ENCODE measurements at places on chromosomes 1 and 21.

DNA sequence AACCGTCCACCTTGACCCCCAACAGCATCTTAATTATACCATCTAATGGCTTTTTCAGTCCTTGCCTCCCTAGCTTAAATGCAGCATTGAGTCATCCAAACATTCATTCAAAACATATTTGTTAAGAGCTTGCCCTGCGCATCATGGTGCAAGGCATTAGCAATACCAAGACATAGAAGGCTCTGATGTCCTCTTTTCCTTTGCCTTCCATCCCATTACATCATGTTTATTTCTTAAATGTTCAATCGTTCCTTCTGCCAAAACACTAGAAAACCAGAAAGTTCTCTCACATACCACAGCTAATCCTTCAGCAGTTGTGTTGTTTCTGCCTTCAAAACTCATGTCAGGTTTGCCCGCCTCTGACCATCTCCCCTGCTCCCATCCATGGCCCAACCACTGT, 29.8 kb upstream of the VTCN1 start:
- no peak for DNase-seq

- no peak for DNase-seq
Observed at GRCh38 chr1:50424045-50424883, 1.0 kb upstream of the DMRTA2 start.

GRCh38 chr1:29579821-29580425, 343.6 kb downstream of the PTPRU start:
- peak; percentile 79 for DNase-seq

- DNase-seq: peak; percentile 77
Observed at GRCh38 chr21:35208810-35209517, 159.9 kb upstream of the RUNX1 start.

DNA sequence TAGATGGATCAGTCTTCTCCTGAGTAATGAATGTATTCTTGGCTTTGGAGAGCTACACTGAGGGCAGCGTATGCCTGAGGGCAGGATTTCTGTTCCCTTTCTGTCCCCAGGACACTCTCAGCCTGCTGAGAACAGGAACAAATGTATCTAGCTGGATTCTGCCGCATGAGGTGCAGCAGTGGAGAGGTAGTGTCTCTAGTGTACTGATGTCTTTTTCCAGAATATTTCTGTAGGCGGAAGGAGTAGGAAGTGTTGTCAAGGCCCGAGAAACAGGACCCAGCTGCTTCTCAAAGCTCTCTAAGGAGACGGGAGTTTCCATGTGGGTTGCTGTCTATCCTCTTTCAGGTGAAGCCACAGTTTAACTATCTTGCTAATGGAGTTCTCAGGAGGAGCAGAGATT, 65.5 kb downstream of the MT1HL1 start:
- DNase-seq: no peak

- no peak for DNase-seq
Observed at GRCh38 chr1:228021355-228022030, 14.7 kb downstream of the WNT3A start.

- DNase-seq: no peak
Observed at GRCh38 chr1:6409053-6409452, 10.7 kb downstream of the HES2 start.

All from AG04450 (cell line).